ENCODE measurements at places on chromosomes 7 and 10.
A peak's percentile ranks its signal among the peaks of the same experiment; 100 is the strongest.

DNA sequence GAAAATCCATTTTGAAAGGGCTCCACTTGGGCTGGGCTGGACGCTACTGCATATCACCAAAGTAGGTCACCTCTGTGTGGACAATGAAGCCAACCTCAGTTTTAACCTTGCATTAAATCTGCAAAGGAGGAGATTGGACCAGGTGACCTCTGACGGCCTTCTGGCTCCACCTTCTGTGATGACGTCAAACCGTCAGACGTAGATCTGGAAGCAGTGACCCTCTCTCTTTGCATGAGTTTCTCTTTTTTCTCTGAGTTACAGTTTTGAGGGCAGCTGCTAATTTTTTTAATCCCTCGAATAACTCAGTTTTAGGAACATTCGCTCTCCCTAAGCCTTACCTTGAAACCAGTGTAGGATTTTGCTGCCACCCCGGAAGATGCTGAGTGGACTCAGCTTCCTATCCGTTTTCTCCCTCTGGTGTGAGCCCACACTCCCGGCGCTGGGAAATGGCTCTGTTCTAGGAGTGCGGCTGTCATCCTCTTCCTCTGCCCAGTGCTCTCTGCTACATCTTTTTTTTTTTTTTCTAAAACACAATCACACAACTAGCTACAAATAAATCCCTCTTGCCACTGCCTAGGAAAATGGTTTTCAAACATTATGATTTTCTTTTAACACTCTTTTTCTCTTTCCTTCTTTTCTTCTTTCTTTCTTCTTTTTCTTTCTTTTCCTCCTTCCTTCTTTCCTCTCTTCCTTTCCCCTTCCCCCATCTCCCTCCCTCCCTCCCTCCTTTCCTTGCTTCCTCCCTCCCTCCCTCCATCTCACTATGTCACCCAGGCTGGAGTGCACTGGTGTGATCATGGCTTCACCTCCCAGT is 27.7 kb upstream of the NMT2 start:
- no peak for DNase-seq

DNA sequence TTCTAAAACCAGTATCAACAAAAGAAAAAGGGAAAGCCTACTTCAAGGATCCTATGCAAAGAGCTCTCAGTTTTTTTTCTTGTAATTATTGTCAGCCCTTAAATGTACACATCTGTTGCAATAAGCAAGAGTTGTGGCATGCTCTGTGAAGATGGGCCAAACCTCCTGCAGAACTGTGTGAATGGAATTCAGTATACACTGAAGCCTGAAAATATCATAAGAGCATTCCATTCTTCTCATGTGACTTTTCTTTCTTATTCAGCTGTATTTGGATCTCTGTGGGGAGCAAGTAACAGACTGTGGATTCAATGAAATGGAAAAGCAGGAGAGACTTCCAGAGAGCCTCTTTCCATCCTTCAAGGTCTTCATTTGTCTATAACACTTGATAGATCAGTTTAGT is 130.7 kb downstream of the SAMD9 start:
- no peak for DNase-seq

GRCh38 chr7:81111781-81112540 is 193.1 kb upstream of the SEMA3C start:
- DNase-seq: no peak

DNA sequence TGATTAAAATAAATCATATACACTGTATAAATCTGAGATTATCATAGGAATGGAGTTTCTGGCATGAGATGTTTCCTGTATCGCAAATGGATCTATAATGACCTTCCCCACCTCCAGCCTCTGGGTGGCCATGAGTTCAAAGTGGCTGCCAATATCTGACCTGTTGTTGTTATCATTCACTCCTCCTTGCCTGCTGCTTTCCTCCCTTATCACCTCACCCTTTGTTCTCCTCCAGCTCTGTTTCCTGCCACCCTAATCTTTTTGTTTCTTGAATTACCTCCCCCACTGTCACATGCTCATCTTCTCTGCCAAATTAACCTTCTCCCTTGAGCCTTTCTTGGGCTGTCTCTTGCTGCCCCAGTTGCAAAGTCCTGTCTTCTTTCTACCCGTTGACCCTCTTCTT is 12.0 kb downstream of the SCD start:
- no peak for DNase-seq

GRCh38 chr10:77689339-77689738 is 51.7 kb upstream of the KCNMA1 start:
- no peak for DNase-seq

- no peak for DNase-seq
Observed at GRCh38 chr7:101114492-101114891, 12.4 kb upstream of the SERPINE1 start.

- no peak for DNase-seq
Observed at GRCh38 chr7:134355927-134356326, 39.2 kb upstream of the SLC35B4 start.

- no peak for DNase-seq
Observed at GRCh38 chr10:95266674-95267095, 24.1 kb downstream of the PDLIM1 start.

- peak; percentile 30 for DNase-seq
Observed at GRCh38 chr7:108146070-108146842, 16.1 kb upstream of the LAMB4 start.

- no peak for DNase-seq
Observed at GRCh38 chr10:132593900-132594876, 56.6 kb downstream of the INPP5A start.

- no peak for DNase-seq
Observed at GRCh38 chr10:124709861-124710260, 34.3 kb downstream of the FAM53B start.

All from activated gamma-delta T cell treated with Interleukin-2 at 50 U/mL for 16 hours (primary cell).